Right atrium auricular region (tissue), 2 donors: ENCODE measurements at places on chromosomes 6 and 20.

DNA sequence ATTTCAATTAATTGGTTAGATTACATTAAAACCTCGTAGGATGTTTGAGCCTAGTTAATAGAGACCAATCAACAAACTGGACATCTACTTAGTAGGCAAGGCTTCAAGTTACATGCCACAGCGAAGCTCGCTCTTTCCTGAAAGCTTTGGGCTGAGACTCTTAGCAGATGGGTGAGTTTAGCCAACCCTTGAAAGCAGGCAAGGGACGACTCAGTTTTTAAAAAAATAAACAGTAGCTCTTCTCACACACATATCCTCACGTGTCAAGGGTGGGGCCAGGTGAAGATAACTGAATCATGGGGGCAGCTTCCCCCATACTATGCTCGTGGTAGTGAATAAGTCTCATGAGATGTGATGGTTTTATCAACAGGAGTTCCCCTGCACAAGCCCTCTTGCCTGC lies 775 bp downstream of the MTFR2 start:
- no peak for DNase-seq

DNA sequence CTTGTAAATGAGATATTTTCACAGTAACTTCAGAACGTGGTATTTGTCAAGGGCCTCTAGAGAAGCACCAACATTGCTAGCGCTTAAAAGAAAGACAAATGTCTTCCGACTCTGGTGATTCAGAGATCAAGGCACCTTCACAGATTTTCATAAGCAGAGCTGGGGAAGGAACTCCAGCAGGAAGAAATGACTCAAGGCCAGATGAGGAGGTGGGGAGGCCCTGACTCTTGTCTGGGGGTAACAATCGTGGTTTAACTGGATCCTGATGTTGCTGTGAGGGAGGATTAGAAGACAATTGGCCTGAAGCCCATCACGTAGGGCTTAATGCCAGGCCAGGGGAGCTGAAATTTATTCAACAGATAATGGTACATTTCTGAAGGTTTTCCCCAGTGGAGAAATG lies 122.9 kb upstream of the QKI start:
- no peak for DNase-seq

DNA sequence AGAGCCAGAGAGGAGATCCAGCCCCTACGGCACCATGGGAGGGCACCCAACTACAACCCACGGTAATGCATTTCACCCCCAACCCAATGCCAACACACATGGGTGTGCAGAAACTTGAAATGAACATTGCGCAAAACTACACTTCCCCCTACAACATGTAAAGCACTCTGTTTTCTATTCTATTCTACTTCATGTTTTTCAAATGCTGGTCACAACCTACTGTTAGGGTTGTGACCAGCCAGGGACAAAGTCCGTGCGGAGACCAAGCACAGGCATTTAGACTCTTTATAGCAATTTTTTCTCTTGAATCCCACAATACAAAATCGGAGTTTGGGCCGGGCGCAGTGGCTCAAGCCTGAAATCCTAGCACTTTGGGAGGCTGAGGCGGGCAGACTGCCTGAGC lies 90.6 kb downstream of the MRPL14 start:
- no peak for DNase-seq

DNA sequence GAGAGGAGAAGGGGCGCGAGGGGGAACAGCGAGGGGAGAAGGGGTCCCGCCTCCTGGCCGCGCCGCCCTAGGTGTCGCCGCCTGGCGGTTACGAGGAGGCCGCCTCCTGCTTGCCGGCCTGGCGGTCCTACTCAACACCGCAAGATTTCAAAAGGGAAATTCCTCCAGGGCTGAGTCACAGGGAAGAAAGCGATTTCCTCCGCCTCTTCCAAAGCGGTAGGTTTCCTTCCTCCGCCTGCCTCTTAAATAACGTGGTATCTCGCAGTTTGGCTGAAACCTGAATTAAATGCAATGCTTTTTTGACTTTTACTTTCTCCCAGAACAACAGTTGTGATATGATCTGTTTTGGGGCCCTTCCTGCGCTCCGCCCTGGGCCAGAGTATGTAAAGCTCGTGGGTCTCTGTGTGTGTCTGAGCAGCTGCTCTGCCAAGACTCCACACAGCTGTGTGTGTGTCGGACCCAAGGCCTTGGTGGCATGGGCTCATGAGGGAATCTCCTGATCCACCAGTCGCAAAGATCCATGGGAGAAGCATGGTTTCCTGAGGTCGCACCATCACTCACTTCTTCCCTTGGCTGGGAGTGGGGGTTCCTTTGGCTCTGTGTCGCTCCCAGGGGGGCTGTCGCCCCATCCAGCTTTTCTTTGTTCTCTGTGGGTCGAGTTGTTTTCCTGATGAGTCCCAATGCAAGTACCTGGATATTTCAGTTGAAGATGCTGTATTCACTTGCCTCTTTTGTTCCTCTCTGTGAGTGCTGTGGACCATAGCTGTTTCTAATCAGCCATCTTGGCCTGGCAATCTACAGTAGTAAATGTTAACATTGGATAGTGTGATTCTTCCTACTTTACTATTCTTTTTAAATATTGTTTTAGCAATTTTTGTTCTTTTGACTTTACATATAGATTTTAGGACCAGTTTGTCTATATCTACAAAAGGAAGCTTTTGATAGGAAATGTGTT lies 31.6 kb upstream of the NOTCH4 start:
- DNase-seq: peak; percentile 82

GRCh38 chr6:33815854-33816253 lies 12.1 kb upstream of the MLN start:
- DNase-seq: no peak

- DNase-seq: peak; percentile 50
Measured at GRCh38 chr20:23585808-23586734, 17.8 kb upstream of the CST9L start.

DNA sequence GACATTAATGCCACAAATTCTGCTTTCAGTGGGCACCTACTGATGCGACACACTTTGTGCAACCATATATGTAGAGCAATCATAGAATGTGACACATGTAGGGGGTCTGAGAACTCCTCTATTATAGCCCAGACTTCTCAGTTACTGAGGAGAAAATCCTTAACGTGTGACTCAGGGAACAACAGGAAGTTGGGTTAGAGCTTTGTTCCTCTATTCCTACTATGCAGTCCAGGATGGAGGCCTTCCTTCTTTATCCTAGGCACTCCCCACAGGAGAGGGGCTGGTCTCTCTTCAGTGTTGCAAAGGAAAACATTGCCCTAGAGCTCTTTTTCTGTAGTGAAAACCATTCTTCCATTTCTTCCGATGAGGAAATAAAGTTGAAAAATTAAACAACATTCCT lies 39.6 kb upstream of the RCAN2 start:
- no peak for DNase-seq

DNA sequence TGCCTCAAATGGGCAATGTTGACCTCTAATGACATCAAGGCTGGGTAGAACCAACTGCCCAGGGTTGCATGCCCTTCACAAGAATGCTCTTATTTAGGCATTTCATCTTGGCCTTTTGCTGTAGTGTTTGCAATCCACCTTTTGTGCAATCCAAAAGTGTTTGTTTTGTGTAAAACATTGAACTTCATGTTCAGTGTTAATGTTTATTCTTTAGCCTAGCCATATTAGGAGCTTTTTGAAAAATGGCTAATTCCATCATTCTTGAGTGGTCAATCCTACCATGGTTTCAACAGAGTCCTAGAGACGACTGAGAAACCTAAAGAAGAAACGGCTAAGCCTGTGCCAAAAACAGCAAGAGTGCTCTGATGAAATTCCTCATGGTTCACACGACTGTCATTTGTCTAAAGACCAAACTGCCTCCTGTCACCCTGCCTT lies 279.6 kb upstream of the PRDM1 start:
- DNase-seq: no peak

GRCh38 chr20:17809362-17810061 lies 109.7 kb downstream of the BANF2 start:
- no peak for DNase-seq

- no peak for DNase-seq
Measured at GRCh38 chr6:43261198-43261597, 17.9 kb downstream of the TTBK1 start.

- no peak for DNase-seq
Measured at GRCh38 chr6:141580988-141581552, 551.7 kb upstream of the GJE1 start.

- DNase-seq: no peak
Measured at GRCh38 chr20:23488470-23488869, 2.4 kb upstream of the CST8 start.

- no peak for DNase-seq
Measured at GRCh38 chr6:45365036-45365435, 12.7 kb downstream of the SUPT3H start.

DNA sequence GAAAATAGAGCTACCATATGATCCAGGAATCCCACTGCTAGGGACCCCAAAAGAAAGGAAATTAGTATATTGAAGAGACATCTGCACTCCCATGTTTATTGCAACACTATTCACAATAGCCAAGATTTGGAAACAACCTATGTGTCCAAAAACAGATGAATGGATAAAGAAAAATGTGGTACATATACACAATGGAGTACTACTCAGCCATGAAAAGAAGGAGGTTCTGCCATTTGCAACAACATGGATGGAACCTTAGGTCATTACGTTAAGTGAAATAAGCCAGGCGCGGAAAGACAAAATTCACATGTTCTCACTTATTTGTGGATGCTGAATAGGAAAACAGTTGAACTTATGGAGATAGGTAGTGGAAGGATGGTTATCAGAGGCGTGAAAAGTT lies 137.3 kb downstream of the ADAT2 start:
- no peak for DNase-seq

DNA sequence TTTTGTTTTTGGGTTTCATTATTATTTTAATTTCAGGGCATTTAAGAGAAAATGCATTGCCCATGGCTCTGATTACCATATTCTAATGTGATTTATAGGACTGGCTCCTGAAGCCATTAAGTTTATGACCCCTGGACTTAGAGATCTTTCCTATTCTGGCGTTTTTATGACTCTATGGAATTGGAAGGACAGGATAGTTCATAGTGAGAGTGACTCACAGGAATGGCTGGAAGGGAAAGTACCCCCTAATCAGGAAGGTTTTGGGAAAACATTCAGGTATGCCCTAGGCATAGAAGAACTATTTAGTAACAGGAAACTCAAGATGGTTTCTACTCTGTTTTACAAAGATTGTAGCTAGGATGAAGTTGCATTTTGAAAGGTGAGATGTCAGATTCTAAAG lies 108.6 kb upstream of the SLC2A12 start:
- no peak for DNase-seq

- no peak for DNase-seq
Measured at GRCh38 chr6:88238065-88238464, 71.9 kb upstream of the CNR1 start.

DNA sequence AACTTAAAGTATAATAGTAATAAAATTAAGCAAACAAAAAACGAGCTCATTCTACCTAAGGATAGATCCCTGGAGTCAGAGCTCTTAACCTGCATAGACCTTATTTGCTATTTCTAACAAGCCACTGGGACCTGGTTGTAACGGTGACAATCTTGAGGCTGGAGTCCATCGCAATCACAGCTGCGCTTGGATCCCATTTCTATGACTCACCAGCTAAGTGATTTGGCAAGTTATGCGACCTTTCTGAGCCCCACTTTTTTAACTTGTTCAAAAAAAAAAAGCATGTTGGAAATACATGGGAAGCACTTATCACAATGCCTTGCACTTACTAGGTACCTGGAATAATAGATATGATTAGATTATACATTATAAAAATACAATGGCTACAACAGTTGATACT lies 389.5 kb upstream of the CDH4 start:
- no peak for DNase-seq

DNA sequence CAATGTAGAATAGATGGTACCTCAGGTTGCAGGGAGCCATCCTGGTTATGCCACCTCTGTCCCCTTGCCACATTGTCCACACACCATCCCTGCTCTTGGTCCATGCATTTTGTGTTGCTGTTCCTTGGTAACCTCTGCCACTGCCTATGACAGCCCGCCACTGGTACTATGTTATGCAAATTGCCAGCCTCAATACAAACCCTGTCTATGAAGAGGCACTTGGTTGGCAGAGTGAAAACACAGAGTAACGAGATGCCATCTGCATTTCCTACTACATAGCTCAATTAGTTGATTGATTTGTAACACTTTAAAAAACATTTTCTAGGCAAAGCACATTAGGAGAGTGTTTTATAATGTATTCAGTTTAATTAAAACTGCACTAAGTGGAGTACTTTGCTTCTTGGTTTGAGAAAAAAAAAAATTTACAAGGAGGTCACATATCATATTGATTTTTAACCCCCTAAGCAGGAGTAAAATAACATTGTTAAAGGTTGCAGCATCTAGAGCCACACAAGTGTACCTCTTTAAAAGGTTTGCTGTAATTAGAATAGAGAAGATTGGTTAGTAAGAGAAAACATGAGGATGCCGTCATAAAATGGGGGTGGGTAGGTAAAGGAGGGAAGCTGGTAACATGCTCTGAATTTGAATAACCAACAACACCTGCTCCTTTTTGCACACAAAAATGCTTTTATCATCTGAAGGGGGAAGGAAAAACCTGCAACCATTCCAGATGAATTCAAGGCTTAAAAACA lies 817.1 kb downstream of the KIF16B start:
- DNase-seq: no peak

- DNase-seq: no peak
Measured at GRCh38 chr6:140049251-140049650, 674.8 kb upstream of the CITED2 start.

- DNase-seq: no peak
Measured at GRCh38 chr6:84448331-84448730, 220.9 kb upstream of the CEP162 start.

DNA sequence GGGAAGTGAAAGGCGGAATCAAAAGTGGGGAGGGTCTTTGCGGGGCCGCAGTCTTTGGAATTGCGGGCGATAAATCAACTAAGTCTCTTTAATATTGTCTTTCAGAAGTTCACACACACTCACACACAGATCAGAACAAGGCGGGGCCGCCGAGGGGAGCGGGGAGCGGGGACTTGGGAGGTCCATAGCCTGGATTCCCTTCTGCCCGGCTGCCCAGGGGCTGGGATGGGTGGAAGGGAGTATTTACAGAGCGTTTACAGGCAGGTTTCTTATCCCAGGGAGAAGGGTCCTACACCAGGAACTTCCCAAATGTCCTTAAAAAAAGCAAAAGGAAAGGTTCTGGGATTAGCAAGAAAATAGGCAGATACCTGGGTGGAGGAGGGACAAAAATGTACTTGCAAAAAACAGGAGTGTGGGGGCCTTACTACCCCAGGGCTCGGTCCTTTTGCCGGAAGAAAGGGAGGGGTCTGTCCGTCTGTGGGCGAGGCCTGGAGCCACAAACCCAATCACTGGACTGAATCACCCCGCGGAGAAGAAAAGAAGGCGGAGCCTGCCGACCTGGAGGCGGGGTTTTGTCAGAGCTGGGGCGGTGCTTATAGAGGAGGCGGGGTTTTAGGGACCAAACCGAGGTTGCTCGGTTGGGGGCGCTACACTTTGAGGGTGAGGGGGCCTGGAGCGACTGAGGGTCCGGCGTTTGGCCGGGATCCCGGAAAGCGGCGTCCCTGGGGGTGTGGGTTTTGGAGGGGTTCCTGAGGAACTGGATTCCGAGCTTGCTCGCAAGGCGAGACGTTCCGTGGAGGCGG lies 3.2 kb downstream of the PRRT1 start:
- DNase-seq: peak; percentile 78

DNA sequence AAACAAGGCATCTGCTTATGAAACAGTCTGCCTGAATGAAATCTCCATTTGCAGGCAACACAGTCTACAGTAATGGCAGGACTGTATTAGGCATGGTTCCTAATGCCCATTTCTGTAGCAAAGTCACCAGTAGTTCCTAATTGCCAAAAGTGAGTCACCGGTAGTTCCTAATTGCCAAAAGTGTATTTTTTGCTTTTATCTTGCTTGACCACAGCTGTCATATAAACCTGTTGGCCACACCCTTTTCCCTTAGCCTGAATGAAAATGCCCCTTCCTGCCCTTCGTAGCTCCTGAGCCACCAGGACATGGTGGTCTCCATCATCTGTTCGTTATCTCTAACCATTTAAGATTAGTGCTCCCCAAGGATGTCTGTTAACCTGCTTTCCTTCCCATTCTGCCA lies 34.5 kb downstream of the MTHFD1L start:
- peak; percentile 2 for DNase-seq
